Fibroblast of lung (primary cell): ENCODE measurements at places on chromosomes 3 and 15. TPM values are rescaled to one million over a fixed set of nuclear protein-coding genes. Genes with fewer than 3 reads are reported as not detected.

The OR5K1 gene
- not detected in 2 replicates for polyA plus RNA-seq

- no peak for DNase-seq
Measured at GRCh38 chr3:125611908-125612307, 16.6 kb upstream of the OSBPL11 start.

The TBC1D2B gene
- polyA plus RNA-seq = 28.4 and 49.4 TPM in 2 replicates

GRCh38 chr3:60743631-60744164 is 507.6 kb downstream of the FHIT start:
- peak; percentile 23 for DNase-seq

The SLC22A14 gene
- polyA plus RNA-seq = 0.05 TPM in 1 of 2 replicates, not detected in the other

DNA sequence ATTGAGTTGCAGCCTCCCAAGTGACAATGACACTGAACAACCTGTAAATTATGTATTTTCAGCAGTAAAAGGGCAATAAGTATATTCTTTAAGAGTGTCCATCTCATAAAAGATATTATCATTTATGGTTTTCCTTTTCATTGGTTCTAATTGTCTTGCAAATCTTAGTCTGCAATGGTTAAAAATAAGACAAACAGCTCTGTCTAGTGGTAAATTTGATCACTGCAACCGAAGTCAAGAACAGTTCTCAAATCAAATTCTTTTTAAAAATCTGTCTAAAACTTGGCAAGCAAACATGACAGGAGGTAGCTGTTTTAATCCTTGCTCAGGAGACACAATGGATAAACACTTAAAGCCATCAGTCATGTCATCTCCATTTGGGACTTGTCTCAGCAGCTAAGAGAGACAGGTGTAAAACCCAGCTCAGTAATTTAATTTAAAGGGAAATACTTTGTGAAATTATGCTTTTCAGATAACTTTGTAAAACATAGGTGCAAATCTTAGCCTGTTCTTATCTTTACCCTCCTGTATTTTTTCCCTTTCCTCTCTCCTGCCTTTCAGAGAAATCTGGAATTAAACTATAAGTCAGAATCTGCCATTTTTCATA is 150.3 kb upstream of the ARHGEF26 start:
- peak; percentile 64 for DNase-seq

The C3orf80 gene
- 0.02 and 0.08 TPM in 2 replicates for polyA plus RNA-seq
